ENCODE measurements at places on chromosomes 16 and 17. TPM values are rescaled to one million over a fixed set of nuclear protein-coding genes. Genes with fewer than 3 reads are reported as not detected.

DNA sequence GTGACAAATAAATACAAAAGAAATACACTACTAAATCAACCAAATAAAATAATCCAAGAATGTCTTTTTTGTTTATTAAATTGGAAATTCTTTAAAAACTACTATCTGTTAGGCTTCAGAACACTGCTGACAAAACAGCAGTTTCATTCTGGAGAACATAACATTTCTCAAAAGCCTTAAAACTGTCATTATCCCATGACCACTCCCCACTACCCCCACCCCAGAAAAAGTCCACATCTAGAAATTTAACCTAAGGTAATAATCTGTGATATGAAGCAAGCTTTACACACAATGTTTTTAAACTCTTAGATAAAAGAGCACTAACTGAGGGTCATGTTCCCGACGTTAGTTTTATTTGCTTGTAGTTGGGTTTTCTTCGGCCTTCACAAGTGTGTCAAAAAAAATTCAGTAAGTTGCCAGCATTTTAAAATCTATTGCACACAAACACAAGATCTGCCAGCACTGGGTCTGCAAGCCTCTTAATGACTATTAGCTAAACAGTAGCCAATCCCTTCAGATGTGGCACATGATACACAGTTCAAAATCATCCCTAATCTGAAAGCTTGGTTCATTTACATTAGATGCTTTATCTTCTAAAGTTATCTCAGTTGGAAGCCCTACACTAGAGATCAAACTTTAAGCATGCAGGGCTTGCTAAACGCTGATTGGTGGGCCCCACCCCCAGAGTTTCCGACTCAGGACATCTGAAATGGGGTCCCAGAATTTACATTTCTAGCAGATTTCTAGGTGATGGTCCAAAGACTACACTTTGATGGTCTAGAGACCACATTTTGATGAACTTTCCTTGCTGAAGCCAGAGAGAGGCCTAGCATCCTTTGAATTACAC lies 75.2 kb downstream of the KANSL1 start:
- no peak for DNase-seq

DNA sequence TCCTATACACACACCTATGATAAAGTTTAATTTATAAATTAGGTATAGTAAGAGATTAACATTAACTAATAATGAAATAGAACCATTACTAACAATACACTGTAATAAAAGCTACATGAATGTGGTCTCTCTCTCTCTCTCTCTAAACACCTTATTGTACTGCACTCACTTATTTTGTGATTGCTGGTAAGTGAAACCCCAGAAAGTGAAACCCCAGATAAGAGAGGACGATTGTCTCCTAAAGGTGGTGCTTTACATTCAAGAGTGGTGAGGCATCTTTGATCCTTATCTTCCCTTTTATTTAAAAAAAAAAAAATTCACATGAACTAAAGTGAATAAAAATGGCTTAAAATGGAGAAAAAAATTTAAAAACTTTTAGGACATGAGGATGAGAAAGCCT lies 80.1 kb upstream of the TRAP1 start:
- DNase-seq = no peak

GRCh38 chr17:14320734-14321475 lies 20.0 kb downstream of the HS3ST3B1 start:
- no peak for DNase-seq

GRCh38 chr17:79796444-79796762 lies 474 bp downstream of the CBX8 start:
- DNase-seq = no peak

DNA sequence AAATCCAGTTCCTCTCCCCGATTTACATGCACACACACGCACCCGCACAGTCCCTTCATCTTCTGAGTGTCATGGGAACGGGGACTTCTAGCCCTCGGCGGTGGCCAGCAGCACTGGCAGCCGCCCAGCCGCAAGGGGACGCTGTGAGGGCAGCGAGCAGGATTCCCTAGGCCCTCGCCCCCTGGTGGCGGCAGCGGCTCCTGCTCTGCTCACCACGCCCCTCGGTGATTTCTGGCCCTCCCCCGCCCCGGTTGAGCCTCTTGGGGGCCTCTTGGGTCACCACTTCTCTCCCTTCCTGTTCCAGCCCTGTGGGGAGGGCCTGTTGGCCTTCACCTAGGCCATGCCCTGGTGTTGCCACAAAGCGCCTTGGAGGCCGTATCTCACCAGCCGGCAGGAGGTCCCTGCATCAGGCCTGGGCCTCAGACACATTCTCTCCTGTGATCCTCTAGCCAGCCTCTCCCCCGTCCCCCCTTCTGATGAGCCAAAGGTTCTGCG lies 75.2 kb upstream of the KSR1 start:
- DNase-seq = no peak

- DNase-seq = no peak
These were observed 556.6 kb upstream of the SALL1 start for GRCh38 chr16:51707666-51708065.

GRCh38 chr17:44079877-44080821 lies 9.6 kb downstream of the G6PC3 start:
- DNase-seq = no peak

GRCh38 chr16:49635591-49636581 lies 220.0 kb downstream of the ZNF423 start:
- DNase-seq = no peak

DNA sequence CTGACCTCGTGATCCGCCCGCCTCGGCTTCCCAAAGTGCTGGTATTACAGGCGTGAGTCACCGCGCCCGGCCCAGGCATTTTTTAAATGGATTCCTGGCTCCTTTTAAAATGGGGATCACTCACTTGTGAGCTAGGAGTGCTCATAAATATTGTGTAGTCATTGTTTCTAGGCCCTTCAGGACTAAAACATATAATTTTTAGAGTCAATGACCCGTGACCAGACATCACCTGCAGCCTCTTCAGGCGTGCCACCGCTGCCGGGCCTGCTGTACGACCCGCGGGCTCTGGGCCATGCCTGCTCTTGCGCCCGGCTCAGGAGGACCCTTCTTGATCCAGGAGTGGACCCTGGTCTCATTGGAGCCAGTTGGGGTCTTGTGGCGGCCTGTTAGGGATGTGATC lies 30.8 kb downstream of the EFCAB5 start:
- DNase-seq = no peak

- no peak for DNase-seq
These were observed 81.7 kb downstream of the CYB561 start for GRCh38 chr17:63364387-63364786.

DNA sequence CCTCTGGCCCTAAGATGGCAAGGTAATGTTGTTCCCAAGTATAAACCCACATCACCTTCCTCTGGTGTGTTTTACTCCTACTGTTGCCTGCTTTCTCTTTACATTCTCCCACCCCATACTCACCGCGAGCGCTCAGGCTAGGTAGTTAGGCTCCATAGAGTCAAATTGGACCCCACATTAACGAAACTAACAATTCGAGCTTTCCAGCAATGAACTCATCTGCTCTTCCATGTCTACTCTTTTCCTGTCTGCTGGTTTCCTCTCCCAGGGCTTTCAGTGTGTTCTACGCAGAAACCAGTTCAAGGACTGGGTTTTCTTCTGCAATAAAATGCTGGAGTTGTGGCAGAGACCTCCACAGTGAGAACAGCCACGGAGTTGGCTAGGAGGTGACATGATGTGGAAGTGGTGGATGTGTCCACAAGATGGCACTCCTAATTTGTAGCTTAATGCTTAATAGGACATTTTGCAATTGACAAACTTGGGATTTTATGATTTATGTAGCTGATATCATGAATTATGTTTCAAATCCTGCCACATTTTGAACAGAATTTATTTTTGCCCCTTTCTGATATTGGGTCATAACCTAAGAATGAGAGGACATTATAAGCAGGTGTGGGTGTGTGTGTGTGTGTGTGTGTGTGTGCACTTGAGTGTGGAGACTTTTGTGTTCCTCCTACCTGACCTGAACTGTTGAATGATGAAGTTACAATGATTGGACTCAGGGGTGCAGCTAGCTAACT lies 2.2 kb upstream of the UQCRC2 start:
- no peak for DNase-seq

DNA sequence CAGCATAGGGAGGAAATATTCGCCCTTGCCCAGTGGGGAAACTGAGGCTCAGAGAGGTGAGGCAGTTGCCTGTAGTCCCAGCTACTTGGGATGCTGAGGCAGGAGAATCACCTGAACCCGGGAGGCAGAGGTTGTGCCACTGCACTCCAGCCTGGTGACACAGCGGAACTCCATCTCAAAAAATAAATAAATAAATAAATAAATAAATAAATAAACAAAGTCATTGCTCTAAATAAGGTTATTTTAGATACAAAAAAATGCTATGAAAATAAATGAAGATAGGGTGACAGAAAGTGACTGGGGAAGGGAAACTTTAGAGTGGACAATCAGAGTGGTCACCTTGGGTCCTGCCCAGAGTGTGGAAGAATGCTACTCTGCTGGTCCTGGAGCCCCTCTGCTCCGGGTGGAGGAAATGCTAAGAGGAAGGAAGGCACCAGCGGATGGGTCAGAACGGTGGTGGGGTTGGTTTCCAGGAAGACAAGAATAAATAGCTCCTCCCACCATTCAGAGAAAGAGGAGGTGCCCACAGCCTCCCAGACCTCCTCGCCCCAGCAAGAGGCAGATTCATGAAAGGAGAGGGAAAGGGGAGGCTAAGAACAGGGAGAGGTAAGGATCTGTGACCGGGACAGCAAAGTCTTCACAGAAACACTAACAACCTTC lies 17.6 kb downstream of the TRPV3 start:
- no peak for DNase-seq

GRCh38 chr16:89582614-89583196 lies 7.1 kb downstream of the CPNE7 start:
- DNase-seq = no peak

- DNase-seq = no peak
These were observed 658 bp downstream of the RAB5C start for GRCh38 chr17:42153919-42154742.

DNA sequence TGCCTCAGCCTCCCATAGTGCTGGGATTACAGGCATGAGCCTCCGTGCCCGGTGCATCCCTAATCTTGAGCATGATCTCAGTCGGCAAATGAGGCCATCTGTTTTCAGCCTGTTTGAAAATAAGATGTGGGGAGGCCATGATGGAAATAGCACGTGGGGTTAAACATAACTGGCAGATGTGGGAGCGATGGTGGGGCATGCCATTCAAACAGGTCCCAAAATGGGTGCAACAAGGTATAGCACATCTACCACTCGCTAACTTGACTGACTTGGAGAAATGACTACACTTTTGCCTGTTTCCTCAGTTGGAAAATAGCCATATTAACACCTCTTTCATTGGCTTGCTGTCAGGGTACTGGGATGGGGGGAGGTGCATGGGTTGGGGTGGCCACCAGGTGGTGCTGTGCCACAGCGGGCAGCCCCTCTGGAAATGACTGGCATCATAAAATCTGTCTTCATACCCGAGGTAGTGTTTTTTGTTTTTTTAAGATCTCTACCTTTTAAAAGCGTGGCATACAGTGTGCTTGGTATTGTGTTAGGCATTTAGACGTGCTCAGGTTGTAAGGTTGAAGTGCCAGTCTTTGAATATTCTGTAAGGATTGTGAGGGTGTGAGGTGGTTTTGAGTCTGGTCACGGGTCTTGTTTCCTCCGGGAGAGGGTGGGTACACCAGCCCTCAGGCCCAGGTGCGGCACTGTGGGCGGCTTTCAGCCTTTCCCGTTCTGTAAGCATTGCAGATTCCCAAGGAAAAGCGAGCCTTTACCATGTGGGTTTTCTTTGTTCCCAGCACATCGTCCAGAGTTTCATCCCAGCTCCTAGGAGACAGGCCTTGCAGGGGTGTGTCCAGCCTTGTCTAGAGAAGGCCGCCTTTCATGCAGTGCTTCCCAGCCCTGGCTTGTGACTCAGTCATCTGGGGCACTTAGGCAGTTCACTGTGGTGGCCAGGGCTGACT lies 2.9 kb upstream of the TTYH2 start:
- DNase-seq = peak; percentile 71

DNA sequence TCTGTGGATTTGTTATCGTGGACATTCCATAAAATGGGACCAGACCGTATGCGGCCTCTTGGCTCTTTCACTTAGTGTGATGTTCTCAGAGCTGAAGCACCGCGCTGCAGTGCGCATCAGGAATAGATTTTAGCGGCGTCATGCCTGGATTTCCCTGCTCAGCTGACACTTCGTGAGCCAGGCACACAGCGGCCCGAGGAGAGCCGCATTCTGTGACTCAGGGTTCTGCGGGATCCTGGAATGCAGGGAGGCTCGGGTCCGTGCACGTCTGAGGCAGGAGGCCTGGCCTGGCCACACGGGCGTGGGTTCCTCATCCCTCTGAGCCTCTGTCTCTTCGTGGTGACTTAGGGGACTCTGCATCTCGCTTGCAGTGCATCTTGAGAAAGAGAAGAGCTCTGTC lies 13.4 kb downstream of the CBFA2T3 start:
- DNase-seq = no peak

ACSM3 gene
- 1.3 TPM for total RNA-seq

CRISPLD2 gene
- total RNA-seq = 232 TPM
